Caco-2 (cell line): ENCODE measurements at places on chromosomes 4 and X. TPM values are rescaled to one million over a fixed set of nuclear protein-coding genes. Genes with fewer than 3 reads are reported as not detected.

IL3RA gene
- total RNA-seq = 0.21 TPM in 1 of 2 replicates, not detected in the other

C4orf17 gene
- not detected in 2 replicates for total RNA-seq

DNA sequence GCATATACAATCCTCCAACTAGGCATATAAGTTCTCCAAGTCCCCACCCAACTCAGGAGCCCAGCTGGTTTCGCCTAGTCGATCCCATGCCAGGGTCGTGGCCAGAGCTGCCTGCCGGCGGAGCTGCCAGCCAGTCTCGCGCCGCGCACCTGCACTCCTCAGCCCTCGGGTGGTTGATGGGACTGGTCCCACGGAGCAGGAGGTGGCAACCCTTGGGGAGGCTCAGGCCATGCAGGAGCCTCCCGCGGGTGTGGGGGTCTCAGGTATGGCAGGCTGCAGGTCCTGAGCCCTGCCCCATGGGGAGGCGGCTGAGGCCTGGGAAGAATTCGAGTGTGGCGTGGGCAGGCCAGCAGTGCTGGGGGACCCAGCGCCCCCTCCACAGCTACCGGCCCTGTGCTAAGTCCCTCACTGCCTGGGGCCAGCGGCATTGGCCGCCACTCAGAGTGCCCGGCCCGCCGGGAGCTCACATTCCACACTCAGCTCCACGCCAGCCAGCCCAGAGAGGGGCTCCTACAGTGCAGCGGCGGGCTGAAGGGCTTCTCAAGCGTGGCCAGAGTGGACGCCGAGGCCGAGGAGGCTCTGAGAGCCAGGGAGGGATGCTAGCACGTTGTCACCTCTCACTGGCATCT, 1086.4 kb upstream of the PCDH10 start:
- DNase-seq = no peak

DNA sequence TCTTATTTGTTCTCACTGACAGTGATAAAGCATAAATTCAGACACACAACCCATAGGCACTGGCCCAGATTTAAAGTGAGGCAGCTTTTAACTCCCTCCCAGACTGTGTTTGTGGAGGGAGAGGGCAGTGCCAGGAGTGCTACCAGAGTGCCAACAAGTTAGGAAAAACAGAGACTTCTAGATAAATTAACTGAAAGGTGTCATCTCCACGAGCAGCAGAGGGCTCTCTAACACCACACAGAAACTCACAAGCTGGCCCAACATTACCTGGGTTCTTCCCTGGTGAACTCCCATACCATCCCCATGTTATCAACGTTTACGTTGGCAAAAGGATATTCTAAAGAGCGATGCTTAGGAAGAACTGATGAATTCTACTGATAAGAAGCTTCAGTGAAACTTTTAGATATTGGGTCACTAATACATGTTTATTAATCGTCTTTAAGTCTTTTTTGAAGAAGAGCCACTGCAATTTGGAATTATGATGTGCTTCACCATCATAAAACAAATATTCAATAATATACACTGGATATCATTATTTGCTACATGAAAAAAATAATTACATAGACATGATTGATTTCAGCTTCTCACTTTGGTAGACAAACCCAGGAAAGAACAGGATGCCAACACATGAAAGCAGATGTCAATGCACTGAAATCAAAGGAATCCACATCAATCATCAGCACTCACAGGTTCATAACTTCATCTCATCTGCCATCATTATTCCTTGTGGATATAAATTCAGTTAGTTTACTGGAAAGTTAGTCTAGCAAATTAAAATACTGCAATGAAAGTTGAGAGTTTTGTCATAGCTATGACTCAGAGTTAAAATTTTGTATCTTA, 121.2 kb upstream of the NAP1L5 start:
- DNase-seq = peak; percentile 54

DNA sequence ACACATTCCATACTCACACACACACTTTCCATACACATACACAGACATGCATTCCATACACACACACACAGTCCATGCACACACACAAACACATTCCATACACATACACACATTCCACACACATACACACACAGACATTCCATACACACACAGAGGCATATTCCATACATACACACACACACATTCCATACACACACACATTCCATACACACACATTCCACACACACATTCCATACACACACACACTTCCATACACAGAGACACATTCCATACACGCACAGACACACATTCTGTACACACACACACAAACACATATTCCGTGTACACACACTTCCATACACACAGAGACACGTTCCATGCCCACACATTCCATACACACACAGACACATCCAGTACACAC, 14.8 kb downstream of the LINC00632 start:
- DNase-seq = no peak

DNA sequence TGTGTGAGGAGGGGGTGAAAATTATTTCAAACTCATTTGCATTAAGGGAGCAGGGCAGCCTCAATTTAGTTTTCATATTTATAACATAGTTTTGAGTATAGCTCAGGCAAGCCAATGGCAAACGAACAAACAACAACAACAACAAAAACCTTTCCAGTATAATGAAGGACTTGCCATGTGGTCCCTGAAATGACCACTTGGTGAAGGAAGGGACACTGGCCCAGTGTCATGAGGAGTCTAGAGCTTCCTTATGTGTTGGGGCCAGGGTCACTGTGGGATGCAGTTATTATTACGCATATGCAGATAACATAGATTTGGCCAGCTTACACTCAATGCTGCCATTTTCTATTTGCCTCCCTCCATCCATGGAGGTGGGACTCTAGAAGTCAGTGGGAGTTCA, 23.3 kb downstream of the NKX3-2 start:
- DNase-seq = no peak

DNA sequence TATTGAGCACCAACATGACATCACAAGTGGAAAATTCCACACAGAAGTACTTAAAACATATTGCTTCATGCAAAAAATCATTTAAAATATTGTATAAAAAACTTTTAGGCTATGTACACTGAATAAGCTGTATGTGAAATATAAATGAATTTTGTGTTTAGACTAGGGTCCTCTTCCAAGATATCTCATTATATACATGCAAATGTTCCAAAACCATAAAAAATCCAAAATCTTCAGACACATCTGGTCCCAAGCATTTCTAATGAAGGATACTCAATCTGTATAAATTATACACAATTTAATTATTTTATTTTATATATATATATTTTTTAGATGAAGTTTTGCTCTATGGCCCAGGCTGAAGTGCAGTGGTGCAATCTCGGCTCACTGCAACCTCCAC, 10.1 kb upstream of the GSX2 start:
- no peak for DNase-seq

DNA sequence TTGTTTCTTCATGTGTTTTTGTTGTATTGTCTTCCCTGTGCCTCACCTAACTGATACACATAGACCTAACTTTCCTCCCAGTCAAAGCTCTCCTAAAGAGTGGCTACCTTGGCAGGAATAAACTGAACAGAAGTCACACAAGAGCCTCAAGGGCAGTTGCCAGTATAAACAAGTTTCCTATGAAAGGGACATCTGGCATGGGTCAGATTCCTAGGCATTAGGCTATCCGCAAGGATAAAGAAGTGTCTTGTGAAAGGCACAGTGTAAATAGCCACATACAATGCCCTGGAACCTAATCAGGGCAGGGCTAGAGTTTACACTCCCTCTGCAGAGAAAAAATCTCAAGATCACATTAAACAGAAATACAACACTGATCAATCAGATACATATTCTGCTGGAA, 220.8 kb downstream of the SPANXN3 start:
- DNase-seq = no peak

DNA sequence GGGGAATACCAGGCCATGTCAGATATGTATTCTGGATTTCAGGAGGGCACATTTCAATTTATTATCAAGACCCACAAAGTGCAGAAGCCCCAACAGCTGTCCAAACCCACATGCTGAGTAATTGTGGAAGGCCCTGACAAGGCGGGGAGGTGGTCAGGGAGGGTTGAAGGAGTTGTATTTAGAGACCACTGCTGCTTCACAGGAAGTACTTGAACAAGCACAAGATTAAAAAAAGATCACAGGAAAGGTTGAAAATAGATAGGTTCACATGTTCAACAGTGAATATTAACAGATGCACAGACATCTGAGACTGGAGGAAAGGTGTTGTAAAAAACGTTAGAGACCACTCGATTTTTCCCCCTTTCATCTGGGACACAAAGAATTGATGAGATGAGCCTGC, 17.9 kb downstream of the ATP8A1 start:
- no peak for DNase-seq

- no peak for DNase-seq
These were observed 2.4 kb upstream of the PDZD4 start for GRCh38 chrX:153832728-153833127.

- no peak for DNase-seq
These were observed 89.2 kb upstream of the GPM6B start for GRCh38 chrX:13906093-13906492.

- no peak for DNase-seq
These were observed 6.0 kb upstream of the VGLL1 start for GRCh38 chrX:136525738-136526606.

- DNase-seq = no peak
These were observed 9.0 kb downstream of the ZNF827 start for GRCh38 chr4:145929415-145930178.
